ENCODE measurements at places on chromosomes 7 and 10.

DNA sequence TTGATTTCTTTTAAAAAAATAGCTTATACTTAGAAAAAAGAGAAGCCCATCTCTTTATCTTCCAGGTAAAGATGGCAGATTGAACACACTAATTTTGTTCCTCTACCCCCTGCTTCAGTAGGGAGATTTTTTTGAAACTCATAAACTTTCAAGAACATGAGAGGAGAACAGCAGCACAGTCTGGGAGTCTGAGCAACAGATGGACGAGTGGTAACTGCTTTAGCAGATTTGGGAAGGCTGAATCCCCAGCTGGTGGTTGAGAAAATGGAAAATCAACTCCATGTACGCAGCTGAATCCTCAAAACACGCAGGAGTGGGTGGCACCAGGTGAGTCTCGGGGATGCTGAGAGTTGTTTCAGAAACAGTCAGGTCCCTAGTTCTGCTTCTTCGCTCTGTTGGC, 114.6 kb upstream of the CTBP2 start:
- no peak for DNase-seq

GRCh38 chr10:13637303-13637856, 50.6 kb downstream of the PRPF18 start:
- DNase-seq, result no peak

GRCh38 chr10:107919626-107920235, 755.2 kb upstream of the SORCS1 start:
- DNase-seq, result no peak

GRCh38 chr7:128351296-128352152, 7.8 kb upstream of the RBM28 start:
- no peak for DNase-seq

DNA sequence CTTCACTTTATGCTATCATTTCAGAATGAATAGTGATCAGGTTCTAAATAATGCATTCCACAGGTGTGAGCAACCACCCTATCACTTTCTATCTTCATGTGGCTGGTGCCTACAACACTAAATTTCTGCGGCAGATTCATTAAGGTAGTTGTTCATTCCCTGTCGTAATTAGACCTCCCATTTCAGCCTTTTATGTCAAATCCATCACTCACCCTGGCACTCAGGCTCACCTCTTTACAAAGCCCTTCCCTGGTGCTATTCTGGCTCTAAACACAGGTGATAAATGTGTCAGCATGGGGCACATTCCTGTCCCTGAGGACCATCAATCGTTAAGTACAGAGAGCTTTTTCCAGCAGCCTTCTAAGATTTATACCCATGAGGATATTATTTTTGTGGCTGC, 300.0 kb upstream of the C7orf33 start:
- no peak for DNase-seq

Measured in stimulated activated CD8-positive, alpha-beta memory T cell treated with anti-CD3 and anti-CD28 coated beads, Interleukin-2, amount 100 ng/mL, for 1 hour (primary cell).